ENCODE measurements at places on chromosomes 5 and 9.
A peak's percentile ranks its signal among the peaks of the same experiment; 100 is the strongest.

- DNase-seq = no peak
These were observed 298.6 kb upstream of the ANKH start for GRCh38 chr5:15170173-15170572.

DNA sequence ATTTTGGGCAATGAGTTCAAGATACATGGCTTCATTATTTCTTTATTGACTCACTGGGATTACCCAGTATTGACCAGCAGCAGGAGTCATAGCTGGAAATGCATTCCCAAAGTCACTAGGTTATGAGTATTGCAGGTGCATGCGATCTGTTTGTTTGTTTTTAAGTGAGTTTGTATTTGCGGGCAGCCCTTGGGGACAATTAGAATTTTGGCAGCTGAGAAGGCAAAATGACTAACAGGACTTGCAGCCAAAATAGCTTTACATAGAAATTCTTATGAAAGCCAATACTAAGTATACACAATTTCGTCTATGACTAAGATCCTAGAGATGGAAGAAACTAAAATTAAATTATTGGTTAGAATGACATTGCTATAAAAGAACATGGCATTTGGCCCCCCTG, 18.1 kb upstream of the RGMB start:
- DNase-seq = no peak

DNA sequence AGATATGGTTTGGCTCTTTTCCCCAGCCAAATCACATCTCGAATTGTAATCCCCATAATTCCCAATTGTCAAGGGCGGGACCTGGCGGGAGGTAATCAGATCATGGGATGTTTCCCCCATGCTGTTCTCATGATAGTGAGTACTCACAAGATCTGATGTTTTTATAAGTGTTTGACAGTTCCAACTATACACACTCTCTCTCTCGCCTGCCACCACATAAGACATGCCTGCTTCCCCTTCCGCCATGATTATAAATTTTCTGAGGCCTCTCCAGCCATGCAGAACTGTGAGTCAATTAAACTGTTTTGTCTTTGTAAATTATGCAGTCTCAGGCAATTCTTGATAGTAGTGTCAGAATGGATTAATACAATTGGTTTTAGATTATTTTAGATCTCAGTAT, 475.7 kb upstream of the CYLC2 start:
- no peak for DNase-seq

- peak; percentile 28 for DNase-seq
These were observed 736 bp upstream of the NKD2 start for GRCh38 chr5:1007681-1008450.

DNA sequence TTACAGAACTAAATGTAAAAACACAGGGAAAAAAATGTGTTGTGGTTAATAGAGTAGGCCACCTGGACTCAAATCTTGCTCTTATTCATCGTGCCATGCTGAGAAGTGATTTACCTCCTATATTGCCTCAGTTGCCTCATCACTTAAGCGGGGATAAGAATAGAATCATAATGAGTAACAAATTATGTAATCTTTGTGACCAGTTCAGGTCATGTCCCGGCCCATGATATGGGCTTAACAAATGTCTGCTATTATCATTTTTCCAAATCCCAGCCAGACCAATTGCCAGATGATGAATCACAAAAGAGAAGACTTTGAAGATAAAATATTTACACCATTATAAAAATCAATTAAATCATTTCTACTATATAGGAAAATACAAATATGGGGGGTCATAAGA, 89.8 kb downstream of the CDH6 start:
- no peak for DNase-seq

GRCh38 chr5:181261320-181262049, 542 bp upstream of the TRIM52 start:
- peak; percentile 80 for DNase-seq

GRCh38 chr9:7209016-7209715, 451.4 kb downstream of the KDM4C start:
- no peak for DNase-seq

DNA sequence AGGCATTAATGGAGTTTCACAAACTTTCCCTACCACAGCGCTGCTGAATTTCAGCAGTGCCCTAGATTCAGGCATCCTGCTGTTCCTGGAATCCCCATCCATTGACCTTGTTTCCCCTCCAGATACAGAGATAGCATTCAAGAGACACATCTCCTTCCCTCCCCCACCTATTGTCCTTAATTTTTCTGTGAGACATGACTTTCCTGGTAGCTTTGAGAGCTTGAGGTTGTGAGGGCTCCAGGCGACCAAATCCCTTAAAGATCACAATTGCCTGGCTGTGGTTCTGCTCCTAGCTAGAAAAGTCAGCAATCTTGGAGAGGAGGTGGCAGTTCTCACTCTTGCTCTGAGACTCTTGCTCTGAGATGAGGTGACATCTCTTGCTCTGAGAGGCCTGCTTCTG, 48.0 kb downstream of the PRR16 start:
- no peak for DNase-seq

GRCh38 chr5:173236531-173237142, 1.6 kb upstream of the NKX2-5 start:
- DNase-seq = no peak

GRCh38 chr5:155822177-155822576, 504.8 kb upstream of the SGCD start:
- DNase-seq = no peak

- no peak for DNase-seq
These were observed 3.6 kb downstream of the CEP78 start for GRCh38 chr9:78239506-78239905.

- DNase-seq = no peak
These were observed 13.9 kb downstream of the PCSK5 start for GRCh38 chr9:75904364-75904763.

GRCh38 chr9:73079326-73079725, 72.3 kb upstream of the ANXA1 start:
- DNase-seq = no peak

GRCh38 chr9:130894546-130894945, 2.1 kb downstream of the QRFP start:
- no peak for DNase-seq

DNA sequence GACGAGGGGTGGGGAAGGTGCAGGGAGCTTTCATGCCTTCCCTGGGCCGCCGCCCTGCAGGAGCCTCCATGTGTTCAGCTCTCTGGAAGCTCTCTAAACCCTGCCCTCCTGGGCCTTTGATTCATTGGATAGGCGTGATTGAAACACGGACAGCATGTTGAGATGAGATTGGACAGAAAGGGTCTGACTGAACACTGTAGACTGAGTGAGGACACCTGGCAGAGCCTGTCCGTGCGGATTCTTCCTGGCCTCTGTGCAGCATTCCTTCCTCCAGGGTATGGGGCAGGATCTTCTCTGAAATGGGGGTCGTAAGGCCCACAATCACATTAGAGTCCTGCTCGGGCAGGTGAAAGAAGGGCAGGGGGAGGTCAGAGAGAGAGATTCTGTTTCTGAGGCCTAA, 12.8 kb downstream of the RPL12 start:
- DNase-seq = no peak

- DNase-seq = no peak
These were observed 155.5 kb downstream of the GNAQ start for GRCh38 chr9:77876091-77876490.

GRCh38 chr5:79853676-79854418, 137.2 kb downstream of the MTX3 start:
- no peak for DNase-seq

- DNase-seq = no peak
These were observed 39.9 kb downstream of the SLIT3 start for GRCh38 chr5:169260896-169261569.

Data from activated CD4-positive, CD25-positive, alpha-beta regulatory T cell treated with anti-CD3 and anti-CD28 coated beads, Interleukin-2, amount 50 U/mL, for 72 hours (primary cell).